HCEC 1CT (cell line): ENCODE measurements at places on chromosomes 4 and X.
A peak's percentile ranks its signal among the peaks of the same experiment; 100 is the strongest.

- DNase-seq = no peak
Measured at GRCh38 chr4:183670251-183670650, 11.2 kb downstream of the TRAPPC11 start.

DNA sequence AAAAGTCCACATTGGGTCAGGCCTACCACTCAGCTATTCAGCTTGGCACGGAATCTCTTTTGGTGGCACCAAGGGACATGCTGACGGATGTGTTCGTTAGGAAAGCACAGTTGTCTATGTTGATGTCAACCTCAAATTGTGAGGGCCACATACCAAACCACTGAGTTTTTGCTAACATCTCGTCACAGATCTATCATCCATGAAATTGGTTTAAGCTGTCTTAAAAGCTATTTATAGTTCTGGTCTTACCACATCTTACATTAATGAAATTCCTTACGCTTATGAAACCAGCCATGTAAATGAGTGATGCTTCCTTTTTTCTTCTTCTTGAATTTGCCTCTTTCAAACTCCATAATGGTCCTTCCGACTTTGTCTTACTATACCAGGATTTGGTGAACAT lies 101.5 kb downstream of the MGST2 start:
- peak; percentile 14 for DNase-seq

- DNase-seq = no peak
Measured at GRCh38 chr4:56861360-56861759, 39.9 kb upstream of the SPINK2 start.

- DNase-seq = no peak
Measured at GRCh38 chrX:143634663-143635455, 1.0 kb downstream of the SLITRK4 start.

DNA sequence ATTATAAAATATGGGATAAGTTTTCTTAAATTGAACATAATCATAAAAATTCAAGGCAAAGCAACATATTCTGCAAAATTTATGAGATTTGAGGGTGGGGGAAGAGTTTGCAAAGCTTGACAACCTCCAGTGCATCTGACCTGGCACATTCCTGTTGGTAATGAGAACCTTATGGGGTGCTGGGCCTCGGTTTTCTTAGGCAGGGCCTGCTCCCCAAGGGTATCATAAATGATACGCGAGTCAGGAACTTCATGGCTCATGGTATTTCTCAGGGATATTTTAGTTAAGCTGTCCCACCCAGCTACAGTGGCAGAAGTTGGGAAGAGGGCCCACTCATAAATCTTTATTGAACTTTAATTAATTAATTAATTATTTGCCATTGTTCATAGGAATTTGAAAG lies 13.2 kb downstream of the AFF2 start:
- DNase-seq = no peak

DNA sequence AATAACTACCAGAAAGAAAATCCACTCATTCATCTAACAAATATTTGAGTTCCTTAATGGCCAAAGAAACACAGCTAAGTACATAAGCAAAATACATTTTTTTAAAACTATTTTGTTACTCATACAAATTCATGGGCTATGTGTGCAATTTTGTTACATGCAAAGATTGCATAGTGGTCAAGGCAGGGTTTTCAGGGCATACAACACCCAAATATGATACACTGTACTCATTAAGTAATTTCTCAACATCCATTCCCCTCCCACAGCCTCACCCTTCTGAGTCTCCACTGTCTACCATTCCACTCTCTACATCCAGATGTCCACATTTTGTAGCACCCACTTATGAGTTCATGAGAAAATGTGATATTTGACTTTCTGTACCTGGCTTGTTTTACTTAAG lies 58.2 kb downstream of the BRWD3 start:
- peak; percentile 61 for DNase-seq

GRCh38 chr4:57042711-57043169 lies 64.0 kb downstream of the POLR2B start:
- no peak for DNase-seq

- no peak for DNase-seq
Measured at GRCh38 chr4:27366104-27366823, 505.6 kb downstream of the STIM2 start.

DNA sequence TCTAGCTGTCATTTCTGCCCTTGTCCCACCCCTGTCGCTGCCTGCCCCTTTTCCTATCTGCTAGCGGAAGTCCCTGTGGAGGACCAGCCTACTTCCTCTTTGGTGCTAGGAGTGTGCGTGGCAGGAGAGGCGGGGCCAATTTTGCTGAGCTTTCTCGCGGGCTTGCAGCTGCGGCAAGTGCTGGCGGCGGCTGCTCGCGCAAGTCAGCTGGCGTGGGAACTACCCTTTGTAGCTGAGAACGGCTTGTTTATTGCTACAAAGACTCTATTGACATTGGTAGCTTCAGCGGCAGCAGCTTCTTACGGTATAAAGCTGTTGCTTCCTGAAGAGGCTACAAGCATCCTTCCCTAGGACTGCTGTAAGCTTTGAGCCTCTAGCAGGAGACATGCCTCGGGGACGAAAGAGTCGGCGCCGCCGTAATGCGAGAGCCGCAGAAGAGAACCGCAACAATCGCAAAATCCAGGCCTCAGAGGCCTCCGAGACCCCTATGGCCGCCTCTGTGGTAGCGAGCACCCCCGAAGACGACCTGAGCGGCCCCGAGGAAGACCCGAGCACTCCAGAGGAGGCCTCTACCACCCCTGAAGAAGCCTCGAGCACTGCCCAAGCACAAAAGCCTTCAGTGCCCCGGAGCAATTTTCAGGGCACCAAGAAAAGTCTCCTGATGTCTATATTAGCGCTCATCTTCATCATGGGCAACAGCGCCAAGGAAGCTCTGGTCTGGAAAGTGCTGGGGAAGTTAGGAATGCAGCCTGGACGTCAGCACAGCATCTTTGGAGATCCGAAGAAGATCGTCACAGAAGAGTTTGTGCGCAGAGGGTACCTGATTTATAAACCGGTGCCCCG lies at the start of gene MAGEH1:
MAGEH1 (plus strand) TSS at position 138 of the 843 bp plus-strand sequence; CDS start at position 386, 248 bp downstream.
- DNase-seq = peak; percentile 65

GRCh38 chr4:176387571-176387970 lies 67.8 kb downstream of the SPCS3 start:
- DNase-seq = peak; percentile 3

- DNase-seq = no peak
Measured at GRCh38 chr4:140113653-140114052, 40.3 kb downstream of the MAML3 start.

GRCh38 chr4:73770917-73771316 lies 30.5 kb downstream of the CXCL8 start:
- DNase-seq = no peak

GRCh38 chr4:23374259-23374658 lies 515.6 kb downstream of the PPARGC1A start:
- no peak for DNase-seq

DNA sequence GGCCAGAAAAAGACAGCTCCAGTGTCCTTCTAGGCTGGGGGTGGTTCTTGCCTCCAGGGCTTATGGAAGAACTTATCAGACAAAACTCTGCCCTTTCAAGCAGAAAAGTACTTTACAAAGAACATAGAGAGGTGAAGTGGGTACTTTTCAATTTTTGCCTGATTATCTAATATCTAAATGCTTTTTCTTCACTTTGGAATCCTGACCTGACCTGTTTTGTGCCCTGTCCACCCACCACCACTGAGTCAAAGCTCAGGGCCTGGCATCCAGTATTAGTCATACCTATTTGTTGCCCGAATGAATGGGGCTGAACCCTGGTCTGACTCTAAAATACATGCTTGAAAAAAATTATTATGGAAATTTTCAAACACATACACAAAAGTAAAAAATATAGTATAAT lies 37.2 kb downstream of the RTL9 start:
- DNase-seq = no peak

DNA sequence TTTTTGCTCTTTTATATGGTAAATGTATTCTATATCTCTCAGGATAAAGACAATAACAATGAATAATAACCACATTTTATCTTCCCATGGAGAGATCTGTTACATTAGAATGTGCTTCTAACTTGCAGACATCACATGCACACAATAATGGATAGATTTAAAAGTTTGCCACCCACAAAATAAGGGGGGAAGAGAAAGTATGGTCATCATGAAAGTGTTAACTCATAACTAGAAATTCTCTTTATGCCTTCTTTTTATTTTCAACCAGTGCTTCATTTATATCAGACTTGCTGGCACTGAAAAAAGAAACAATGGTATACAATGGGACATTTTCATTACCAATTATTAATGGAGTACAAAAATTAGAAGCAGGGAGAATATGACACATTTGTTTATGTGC lies 470.0 kb downstream of the FAT4 start:
- no peak for DNase-seq

- DNase-seq = no peak
Measured at GRCh38 chr4:102988429-102989020, 31.0 kb downstream of the SLC9B1 start.

DNA sequence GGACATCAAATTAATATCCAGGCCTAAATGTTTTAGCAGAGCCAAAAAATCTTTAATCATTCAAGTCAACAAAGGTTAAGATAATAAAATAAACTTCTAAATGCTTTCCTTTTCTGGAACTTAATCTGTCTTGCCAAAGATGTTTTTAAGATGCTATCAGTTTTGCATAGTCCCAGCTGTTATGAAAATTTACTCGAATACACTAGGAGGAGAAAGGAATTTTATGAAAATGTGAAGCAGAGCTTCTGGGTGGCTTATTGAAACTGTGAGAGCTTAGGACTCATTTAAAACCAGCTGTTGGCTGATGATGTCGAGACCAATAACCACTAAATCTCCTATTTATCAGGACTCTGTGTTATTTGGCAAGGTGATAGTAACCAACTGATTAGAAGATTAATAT lies 202.2 kb upstream of the ETNPPL start:
- no peak for DNase-seq

- DNase-seq = no peak
Measured at GRCh38 chr4:109967798-109968520, 55.3 kb downstream of the EGF start.

DNA sequence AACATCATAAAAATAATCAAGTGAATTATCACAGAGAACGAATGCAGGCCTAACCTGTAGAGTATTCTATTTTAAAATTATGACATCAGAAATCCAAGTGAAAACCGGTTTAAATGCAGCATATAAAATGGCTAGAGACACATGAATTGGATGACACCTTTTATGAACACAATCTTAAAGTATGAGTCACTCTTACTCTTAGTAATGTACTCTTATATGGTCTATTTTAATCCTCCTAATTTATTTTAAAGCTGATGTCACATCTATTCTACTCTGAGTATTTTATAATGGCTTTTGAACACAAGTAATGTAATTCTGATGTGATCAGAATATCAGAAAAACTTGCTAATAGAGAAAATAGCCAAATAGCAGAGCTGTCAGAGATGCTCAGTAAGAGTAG lies 161.4 kb upstream of the RADX start:
- no peak for DNase-seq

DNA sequence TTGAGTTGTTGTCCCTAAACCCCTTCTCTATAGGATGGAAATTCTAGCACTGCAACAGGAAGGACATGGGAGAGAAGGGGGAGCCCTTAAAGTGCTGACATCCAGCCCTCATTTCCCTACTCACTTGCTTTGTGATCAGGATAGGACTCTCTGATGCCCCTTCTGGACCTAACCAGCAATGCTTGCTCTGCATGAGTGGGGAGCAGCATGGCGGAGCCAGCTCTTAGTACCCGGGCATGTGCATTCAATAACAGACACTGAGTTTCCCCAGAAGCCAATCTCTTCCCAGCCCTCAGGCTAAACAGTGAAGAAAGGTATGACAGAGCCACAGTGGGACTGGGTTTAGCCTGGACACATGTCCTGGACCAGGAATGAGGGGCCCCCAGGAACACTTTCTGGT lies 14.0 kb downstream of the SOD3 start:
- DNase-seq = no peak

- DNase-seq = no peak
Measured at GRCh38 chrX:78957049-78957767, 12.0 kb downstream of the P2RY10 start.

GRCh38 chr4:138749303-138749702 lies 266.3 kb upstream of the NOCT start:
- peak; percentile 56 for DNase-seq

DNA sequence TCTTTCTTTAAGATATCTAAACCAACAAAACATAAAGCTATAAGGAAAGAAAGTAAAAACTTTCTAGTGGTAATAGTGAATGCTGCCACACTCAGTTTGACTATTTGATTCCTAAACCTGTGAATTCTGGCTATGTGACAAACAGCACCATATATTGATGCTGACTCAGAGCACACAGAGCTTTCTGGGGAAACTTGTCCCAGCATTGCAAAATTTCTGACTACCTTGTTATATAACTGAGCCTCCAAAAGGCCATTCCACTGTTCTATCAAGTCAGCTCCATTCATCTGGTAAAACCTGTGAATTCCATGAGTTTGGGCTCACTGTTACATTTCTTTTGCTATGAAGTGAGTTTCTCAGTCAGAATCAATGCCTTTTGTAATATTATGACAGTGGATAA lies 1229.7 kb downstream of the PCDH18 start:
- no peak for DNase-seq

GRCh38 chr4:176945334-176945733 lies 152.6 kb upstream of the VEGFC start:
- DNase-seq = no peak

DNA sequence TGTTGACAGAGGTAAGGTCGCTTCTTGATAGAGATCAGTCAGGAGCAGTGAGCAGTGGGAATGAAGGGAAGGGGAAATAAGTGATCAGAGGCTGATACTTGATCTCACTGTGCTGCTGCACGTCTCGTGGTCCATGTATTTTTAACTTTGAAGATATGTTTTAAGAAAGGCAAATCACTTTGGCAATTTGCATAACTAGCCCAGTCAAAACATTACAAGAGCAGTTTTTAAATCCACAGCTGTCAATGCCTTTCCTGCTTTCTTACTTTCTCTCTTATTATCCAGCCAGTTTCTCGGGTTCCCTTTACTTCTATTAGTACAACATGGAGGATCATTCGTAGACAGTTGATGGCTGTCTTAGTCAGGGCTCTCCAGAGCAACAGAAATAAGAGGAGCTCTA lies 472.8 kb downstream of the TMA16 start:
- no peak for DNase-seq

DNA sequence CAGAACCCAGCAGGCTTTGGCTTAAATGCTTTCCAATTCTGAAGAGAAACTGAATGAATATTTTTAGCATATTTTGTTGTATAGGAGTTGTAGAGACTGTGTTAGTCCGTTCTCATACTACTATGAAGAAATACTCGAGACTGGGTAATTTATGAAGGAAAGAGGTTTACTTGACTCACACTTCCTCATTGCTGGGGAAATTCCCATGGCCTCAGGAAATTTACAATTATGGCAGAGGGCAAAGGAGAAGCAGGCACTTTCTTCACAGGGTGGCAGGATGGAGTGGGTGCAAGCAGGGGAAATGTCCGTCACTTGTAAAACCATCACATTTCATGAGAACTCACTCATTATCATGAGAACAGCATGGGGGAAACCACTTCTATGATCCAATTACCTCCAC lies 291.7 kb downstream of the PACRGL start:
- no peak for DNase-seq

GRCh38 chrX:118250445-118250844 lies 95.5 kb upstream of the WDR44 start:
- DNase-seq = no peak

- DNase-seq = no peak
Measured at GRCh38 chr4:139209470-139210063, 32.5 kb upstream of the ELF2 start.

GRCh38 chr4:113701169-113701568 lies 60.4 kb downstream of the CAMK2D start:
- DNase-seq = no peak
